Caudate nucleus (tissue), 63 donors: ENCODE measurements at places on chromosomes 16 and 17.

DNA sequence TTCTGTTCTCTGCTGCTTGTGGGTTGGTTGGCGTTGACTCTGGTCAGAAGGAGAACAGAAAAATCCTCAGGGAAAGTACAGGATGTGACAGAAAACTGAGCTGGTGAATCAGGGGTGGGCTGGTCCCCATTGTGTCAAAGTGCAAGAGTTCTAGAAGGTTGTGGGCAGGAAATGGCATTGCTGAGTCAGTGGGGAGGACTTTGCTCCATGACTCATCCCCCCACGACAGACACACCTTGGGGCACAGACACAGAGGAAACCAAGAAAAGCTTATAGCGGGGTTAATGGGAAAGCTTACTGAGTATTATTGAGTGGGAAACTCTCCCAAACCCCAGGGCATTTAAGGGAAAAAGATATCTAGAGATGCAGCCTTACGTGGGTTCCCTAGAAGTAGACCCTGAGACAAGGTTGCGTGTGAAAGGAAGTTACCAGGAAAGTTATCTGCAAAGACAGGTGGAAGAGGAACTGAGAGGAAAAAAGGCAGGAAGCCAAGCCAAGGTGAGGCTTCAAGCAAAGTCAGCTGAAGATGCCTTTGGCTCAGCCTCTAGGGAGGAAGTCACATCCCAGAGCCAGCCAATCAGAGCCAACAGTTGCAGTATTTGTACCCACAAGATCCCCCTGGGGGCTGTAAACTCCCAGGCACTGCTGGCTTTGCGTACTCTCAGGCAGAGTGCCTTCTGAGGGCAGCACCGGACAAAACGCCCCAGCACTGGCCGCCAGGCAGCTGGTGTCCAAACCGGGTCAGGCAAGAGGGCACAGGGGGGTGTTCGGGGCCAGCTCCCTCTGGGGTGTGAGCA lies 86.4 kb downstream of the FOXL1 start:
- DNase-seq = no peak

GRCh38 chr17:81016575-81016974 lies 18.4 kb upstream of the BAIAP2 start:
- no peak for DNase-seq

DNA sequence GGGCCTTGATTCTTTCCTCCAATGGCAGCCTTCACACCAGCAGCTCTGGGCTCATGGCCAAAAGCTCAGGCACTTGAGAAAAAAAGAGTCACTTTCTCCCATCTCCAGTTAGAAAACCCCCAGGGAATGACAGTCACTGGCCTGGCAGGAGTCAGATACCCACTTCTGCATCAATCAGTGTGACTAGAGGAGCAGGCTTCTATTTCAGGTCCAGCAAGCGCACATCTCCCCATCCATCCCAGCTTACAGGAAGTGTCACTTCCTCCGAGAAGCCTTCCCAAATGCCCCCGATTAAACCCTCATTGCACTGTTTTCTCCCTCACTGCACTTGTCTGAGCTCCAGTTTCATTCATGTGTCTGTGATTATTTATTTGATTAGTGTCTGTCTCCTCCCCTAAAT lies 30.4 kb upstream of the CCL1 start:
- DNase-seq = no peak

DNA sequence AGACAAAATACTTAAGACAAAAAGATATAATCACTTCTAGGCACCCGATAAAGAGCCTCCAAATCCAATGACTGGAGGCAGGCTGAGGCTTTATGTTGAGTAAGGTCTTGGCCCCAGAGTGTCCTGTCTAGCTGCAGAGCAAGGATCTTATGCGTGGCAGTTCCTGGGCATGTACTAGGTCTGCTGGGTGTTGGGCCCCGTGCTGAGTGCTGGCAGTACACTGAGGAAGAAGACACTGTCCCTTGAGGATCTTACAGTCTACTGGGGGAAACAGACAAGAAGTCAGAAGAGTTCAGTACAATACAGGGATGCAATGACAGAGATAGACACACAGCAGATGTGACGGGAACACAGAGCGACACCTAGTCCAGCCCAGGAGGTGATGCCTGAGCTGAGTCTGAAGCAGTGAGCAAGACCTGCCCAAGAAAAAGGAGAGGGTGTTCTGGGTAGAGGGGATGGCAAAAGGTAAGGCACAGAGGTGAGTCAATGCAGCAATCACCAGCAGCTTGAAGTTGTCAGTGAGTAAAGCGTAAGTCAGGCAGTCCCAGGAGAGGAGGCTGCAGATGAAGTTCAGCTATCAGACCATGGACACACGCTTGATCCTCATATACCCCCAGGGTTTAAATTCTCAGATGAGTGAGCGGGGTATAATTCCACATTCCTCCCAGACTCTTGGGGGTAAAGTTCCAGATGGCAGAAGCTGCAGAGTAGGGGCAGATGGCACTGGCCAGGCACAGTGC lies 18.1 kb downstream of the MAP3K14 start:
- no peak for DNase-seq

GRCh38 chr16:411576-412265 lies 10.0 kb downstream of the DECR2 start:
- no peak for DNase-seq

- DNase-seq = no peak
Observed at GRCh38 chr17:78263063-78263735, 31.8 kb downstream of the TMEM235 start.

GRCh38 chr17:68320311-68320865 lies 29.1 kb downstream of the ARSG start:
- no peak for DNase-seq

DNA sequence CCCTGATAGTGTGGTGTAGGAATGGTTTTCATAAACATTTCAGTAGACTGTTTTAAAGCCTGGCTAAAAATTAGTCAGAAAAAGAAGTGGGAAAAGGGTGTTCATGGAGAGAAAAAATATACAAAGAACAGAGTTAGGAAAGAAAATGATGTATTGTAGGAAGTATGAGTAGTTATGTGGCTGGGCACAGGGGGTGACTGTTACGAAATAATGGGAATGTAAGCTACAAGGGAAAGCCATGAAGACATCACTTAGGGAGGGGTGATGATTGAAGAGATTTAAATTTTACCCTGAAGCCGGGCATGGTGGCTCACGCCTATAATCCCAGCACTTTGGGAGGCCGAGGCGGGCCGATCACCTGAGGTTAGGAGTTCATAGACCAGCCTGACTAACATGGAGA lies 55.3 kb downstream of the NUP88 start:
- DNase-seq = no peak

DNA sequence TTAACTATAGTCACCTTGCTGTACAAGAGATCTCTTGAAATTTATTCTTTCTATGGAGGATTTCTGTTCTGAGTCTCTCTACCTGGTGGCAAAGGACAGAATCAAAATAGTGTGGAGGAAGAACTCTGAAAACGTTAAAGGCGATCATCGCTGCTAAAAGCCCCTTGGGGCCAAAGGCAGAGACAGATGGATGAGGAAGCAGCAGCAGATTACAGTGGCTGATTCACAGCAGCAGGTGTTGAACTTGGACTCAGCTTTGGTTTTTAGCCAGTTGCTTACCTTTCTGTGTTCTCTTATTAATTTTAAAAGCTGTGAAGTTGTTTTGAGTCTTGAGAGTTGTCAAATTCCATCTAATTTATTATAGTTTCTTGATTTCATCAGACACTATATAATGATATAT lies 956.1 kb upstream of the GOT2 start:
- DNase-seq = no peak
